ENCODE measurements at places on chromosomes 16 and 17.

- peak; percentile 99 for DNase-seq
These were observed at the start of gene CCDC47 for GRCh38 chr17:63773272-63774140. CCDC47 (minus strand) TSS chr17:63773597; CDS start chr17:63766175, 7,422 bp downstream.

- DNase-seq, result no peak
These were observed 2.5 kb downstream of the TUBB3 start for GRCh38 chr16:89925596-89926079.

DNA sequence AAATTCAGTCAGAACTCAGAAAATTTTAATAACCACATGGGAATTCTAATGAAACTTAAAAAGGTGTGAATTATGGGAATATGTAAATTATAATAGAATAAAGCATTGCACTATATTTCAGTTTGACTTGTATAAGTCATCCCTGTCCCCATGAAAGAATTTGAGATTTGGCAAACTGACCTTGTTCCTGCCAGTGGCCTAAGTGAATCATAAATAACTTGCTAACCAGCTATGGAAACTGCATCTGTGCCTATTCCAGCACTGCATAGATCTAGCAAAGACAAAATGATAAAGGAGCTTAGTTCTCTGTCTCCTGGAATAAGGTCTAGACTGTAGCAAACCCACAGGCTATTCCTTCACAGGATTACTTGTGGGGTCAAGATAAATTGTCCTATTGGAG is 106.8 kb upstream of the NOG start:
- DNase-seq, result no peak

DNA sequence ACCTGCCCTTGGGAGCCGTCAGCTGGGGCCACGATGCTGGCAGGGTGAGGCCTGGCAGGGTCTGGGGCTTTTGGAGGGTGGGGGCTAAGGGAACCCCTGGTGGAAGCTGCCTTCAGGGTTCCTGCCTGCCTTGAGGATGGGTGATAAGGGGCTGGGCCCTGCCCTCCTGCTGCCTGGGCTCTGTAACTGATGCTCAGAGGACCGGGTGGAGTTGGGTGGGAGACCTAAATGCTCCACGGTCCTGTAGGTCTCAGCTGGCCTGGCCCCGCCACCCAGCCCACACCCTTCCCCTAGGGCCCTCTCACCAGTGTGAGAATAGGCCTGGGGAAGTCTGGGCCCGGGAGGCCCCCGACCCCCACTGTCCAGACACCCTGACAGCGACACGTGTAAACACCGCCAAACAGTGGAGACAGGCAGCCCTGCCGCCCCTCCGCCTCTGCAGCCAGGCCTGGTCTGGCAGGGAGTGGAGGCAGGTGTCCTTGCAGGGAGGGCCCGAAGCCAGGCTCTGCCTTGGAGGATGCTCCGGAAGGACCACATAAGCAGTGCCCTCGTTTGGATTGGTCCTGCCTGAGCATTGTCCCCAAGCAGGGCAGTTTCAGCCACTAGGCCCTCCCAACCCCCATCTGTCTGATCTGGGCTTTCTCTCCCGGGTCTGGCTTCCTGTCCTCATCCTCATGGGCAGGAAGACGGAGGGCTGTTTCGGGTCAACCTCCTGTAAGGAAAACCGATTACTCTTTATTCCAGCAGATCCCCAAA is 6.5 kb upstream of the BAHCC1 start:
- no peak for DNase-seq

DNA sequence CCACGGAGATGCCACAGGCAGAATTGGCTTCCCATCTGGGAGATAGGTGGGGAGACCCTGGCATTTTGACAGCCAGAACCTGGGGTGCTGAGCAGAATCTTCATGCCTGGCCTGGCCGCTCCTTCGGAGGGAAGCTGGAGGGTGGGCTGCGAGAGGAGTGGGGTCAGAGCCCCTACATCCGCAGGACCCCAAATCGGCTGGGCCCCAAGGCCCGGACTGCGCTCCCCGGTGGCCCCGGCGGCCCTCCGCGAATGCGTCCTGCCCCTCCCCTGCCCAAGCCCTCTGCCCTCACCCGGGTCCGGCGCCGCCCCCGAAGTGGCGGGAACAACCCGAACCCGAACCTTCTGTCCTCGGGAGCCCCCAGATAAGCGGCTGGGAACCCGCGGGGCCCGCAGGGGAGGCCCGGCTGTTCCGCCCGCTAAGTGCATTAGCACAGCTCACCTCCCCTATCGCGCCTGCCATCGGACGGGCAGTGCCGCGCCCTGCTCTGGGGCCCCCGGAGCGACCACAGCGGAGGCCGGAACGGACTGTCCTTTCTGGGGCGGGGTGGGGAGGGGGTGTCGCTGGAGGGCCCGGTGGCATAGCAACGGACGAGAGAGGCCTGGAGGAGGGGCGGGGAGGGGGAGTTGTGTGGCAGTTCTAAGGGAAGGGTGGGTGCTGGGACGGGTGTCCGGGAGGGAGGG is 850 bp upstream of the PNMT start:
- no peak for DNase-seq
